ENCODE measurements at places on chromosomes 6 and 20.

GRCh38 chr6:63635215-63635587 lies 401 bp upstream of the PHF3 start:
- no peak for DNase-seq

DNA sequence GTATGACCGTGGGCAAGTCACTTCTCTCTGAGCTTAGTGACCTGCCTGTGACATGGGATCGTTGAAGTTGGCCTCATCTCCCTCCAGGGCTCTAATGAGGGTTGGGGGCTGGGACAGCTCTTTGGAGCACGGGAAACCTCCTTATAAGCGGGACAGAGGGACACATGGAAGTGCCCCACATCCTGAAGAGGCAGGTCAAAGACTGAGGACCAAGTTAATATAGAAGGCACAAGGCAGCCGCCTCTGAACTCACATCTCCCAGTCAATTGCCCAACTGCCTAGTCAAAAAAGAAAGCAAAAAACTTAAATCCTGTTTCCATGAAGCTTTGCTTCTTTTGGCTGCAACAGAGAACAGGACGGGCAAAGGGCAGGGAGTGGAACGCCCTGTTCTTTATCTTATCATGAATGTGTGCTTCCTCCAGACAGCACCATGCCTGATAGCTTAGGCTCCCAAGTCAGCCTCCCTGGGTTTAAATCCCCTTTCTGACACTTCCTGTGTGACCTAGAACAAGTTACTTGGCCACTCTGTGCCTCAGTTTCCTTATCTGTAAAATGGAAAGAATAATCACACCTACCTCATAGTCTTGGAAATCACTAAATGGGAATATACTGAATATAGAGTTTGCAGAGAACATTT lies 27.1 kb downstream of the LBP start:
- DNase-seq: no peak

GRCh38 chr6:160265869-160266476 lies 7.4 kb upstream of the SLC22A2 start:
- no peak for DNase-seq

DNA sequence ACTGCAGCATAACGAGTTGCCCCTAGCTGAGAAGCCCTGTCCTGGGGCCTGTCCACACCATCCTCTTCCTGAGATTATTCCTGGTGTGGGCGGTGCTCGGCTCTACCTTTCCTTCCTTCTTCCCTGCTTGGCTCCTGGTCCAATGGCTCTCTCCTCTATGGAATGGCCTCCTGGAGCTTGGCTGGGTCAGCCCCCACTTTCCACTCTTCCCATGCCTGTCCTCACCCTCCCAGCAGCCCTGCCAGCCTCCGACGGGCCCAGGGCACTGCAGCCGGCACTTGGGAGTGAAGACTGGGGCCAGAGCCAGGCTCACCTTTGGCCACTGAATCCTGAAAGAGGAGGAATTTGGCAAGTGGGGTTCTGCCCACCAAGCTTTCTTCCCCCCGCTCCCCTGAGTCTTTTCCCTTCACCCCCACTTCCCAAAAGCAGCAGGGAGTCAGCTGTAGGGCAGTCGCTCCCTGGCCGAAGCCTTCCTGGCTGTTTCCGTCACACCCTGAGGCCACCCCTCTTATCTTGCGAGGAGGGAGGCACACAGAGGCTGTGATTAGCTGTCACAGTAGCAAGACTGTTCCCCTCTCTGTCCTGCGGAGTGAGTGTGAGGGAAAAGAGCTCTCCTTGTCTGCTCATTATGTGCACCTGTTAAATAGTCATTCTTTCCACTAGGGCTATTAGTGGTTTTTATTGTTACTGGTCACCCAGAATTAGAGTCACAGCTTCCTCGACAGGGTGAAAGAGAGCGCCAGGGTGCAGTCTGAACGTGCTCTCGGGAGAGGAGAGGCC lies 6.3 kb upstream of the CDSN start:
- DNase-seq: no peak

DNA sequence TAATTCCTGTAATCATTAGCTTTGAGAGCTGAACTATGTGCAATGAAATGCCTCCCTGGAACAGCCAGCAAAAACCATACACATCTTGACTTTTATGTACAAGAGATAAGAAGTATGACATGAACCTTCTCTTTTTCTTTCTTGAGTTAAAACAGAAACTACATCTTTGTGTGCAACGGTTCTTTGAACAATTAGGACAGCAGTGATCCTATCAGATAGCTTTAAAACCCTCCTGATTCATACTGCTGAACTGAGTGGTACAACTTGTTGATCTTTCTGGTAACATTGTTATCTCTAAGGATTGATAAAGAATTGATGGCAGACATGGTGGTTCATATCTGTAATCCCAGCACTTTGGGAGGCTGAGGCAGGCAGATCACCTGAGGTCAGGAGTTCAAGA lies 43.4 kb downstream of the TRAF3IP2 start:
- DNase-seq: no peak

DNA sequence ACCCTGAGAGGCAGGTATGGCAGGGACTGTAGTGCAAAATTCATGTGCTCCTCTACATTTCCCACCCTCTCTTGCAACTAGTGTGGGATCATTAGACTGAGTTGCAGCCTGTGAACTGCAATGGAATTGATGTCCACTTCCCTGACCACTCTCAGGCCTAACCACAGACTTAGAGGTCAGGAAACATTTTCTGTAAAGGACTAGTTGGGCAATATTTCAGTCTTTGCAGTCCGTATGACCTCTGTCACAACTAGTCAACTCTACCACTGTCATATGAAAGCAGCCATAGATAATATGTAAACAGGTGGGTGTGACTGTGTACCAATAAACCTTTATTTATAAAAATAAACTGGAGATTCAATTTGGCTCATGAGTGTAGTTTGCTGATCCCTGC lies 134.4 kb upstream of the TOP1 start:
- DNase-seq: no peak

GRCh38 chr20:54323227-54323734 lies 115.4 kb downstream of the PFDN4 start:
- no peak for DNase-seq

DNA sequence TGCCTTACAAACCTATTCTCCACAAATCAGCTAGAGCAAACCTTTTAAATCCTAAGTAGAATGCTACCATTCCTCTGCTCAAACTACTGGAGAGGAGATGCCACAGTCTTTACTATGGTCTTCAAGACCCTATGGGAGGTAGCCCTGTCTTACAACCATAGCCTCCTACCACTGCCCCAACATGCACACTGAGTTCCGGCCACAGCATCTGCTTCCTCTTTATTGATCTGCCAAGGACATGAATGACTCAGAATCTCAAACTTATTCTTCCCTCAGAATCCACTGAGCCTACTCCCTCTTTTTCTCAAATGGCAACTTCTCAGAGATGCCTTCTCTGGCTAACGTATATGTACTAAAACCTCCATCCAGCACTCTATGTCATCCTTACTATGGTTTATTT lies 12.2 kb upstream of the ANKEF1 start:
- DNase-seq: no peak

Measured in NCI-H1694 (cell line).